T-helper 1 cell (primary cell): ENCODE measurements at places on chromosomes 5 and 9.

DNA sequence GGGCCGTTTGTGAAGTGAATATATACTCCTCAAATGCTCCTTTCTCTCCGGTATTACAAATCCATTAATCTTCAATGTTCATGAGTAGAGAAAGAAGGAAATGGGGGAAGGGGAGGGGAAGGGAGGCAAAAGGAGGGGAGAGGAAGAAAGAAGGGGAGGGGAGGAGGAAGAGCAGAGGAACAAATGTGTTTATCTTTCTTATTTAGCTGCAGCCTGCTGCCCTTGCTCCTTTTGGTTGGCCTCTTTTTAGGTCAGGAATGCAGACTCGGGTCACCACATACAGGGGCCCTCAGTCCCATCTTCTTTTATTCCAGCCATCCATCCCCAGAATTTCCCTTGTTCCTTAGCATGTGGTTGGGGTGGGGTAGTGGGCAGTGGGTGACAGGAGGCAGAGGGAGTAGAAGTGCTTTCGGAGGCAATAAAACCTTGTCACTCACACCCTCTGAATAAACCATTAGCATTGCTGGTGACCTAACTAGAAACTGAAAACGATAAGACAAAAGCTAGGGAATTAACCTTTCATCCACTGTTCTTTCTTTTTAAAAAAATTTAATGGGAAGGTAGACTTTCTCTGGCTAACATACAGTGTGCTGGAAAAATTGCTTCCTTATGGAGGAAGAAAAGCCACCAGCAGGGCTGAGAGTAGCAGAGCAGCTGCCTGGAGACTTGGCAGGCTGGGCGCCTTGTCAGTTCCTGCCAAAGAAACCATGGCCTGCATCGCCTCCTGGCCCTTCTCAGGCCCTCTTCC lies 16.8 kb upstream of the PRLR start:
- DNase-seq: no peak

GRCh38 chr9:4206718-4207117 lies 93.2 kb downstream of the GLIS3 start:
- DNase-seq: no peak

GRCh38 chr9:6667633-6668280 lies 22.2 kb upstream of the GLDC start:
- DNase-seq: no peak

DNA sequence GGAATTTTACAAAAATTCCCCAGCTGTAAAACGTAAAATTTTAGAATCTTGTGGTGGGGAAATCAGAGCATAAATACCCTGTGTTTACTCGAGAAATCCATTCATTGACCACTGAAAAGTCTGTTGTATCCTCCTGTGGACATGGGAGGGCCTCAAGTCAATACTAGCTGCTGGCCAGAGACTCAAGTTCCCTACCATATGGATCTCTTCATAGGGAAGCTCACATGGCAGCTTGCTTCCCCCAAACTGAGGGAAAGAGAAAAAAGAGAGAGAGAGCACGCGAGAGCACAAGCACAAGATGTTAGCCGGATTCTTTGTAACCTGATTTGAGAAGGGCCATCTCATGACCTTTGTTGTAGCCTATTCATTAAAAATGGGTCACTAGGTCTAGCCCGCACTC lies 591.9 kb downstream of the LRRC70 start:
- DNase-seq: no peak

DNA sequence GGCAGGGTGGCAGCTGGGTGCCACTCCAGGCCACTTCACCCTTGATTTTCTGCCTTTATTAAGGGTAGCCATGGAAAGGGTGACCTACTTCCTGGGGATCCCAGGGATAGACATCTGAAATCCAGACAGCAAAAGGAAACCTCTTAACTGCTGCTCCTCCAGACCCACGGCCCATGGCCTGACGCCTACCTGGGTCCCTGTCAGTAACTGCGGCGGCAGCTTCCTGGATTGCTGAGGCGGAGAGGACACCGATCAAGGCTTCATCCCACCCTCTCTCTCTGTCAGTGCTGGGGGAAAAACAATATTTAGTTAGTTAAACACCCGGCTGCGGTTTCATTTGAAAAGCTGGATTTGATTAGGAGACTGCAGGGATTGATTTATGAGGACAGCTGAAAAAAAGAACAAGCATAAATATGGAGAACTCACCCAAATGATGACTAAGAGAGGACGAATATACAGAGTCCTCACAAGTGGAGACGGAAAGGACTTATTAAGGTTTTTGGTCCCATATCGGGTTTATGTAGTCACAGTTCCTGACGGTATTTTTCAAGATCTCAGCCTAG lies 158.7 kb upstream of the KLF4 start:
- DNase-seq: no peak

GRCh38 chr5:80204808-80205614 lies 50.8 kb downstream of the SERINC5 start:
- no peak for DNase-seq

DNA sequence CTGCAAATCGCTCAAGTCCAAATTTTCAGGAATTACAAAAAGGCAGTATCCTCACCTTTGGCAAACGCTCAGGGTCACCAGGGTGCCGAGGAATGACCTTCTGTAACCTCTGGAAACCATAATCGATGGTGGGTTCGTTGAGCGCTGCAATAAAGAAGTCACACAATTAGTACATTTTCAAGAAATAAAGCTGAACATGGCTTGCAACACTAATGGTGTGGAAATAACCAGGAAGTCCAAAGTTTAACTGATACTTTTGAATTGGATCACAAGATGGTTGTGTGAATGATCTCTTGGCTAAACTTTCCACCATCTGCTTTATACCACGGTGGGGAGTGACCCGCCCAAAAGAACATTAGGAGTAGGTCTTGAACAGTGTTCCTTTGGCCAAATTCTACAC lies 368.7 kb downstream of the EBF1 start:
- DNase-seq: no peak

- DNase-seq: no peak
These were observed 3.1 kb downstream of the GCNT1 start for GRCh38 chr9:76462126-76462525.

DNA sequence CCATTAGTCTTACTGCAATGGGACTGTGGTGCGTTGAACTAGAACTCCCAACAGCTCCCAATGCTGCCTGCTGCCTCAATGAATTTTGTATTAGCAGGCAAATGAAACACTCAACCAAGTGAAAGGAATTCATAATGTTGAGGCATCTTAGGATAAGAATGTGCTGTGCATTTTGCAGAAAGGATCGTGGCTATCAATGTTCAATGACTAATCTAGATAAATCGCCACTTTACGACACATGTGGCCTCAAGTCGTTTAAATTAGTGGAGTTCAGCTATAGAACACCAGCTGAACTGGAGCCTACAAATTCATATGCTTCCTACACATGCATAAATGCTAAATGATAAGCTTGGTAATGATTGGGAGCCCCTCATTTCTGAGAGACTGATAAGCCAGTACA lies 318.4 kb downstream of the PSAT1 start:
- no peak for DNase-seq

GRCh38 chr5:128083811-128084227 lies 253 bp downstream of the SLC12A2 start:
- no peak for DNase-seq
